IMR-90 (cell line): ENCODE measurements at places on chromosomes 13 and 19. TPM values are rescaled to one million over a fixed set of nuclear protein-coding genes. Genes with fewer than 3 reads are reported as not detected.

TSHZ3 gene
- total RNA-seq = 7.8 and 8.1 TPM in 2 replicates

DNA sequence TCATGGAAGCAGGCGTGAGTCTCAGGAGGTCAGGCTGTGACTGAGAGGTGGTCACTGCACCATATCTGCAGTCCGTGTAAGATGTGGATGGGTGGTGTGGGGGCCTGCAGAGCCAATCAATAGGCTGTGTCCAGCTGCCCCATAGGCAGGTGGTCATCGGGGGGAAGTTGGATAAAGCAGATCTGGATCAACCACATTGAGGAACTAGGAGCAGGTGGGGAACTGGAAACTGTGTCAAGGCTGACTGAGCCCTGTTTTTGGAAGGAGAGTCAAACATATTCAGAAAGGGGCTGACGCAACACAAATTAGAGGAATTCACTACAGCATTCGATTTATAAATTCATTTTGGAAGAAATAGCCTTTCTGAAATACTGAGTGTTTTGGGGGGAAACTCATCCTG, 15.0 kb downstream of the CLEC4M start:
- DNase-seq = no peak
- peaks cover 34% of the 10 kb centered on the region for H3K27me3 ChIP-seq
- no peaks in the 10 kb centered on the region for H3K4me1 ChIP-seq
- no peak overlapping the region for H3K4me3 ChIP-seq
- H3K27ac ChIP-seq = no peak overlapping the region
- no peaks in the 10 kb centered on the region for H3K36me3 ChIP-seq

GRCh38 chr13:98374750-98375149, 197.7 kb upstream of the RNF113B start:
- DNase-seq = no peak
- peaks cover 10% of the 10 kb centered on the region for H3K36me3 ChIP-seq
- peaks cover 22% of the 10 kb centered on the region for H3K4me1 ChIP-seq
- H3K4me3 ChIP-seq = no peak overlapping the region
- no peak overlapping the region for H3K27ac ChIP-seq
- H3K27me3 ChIP-seq = no peaks in the 10 kb centered on the region

- H3K4me3 ChIP-seq = peak overlapping the region; percentile 94
- peaks cover 35% of the 10 kb centered on the region for H3K4me1 ChIP-seq
- H3K27me3 ChIP-seq = no peaks in the 10 kb centered on the region
- DNase-seq = peak; percentile 97
These were observed 4.6 kb downstream of the MIDN start for GRCh38 chr19:1252821-1253513.

KISS1R gene
- not detected in 2 replicates for total RNA-seq

CACNA1A gene
- total RNA-seq = 5.3 and 5.9 TPM in 2 replicates
